MG63 (cell line): ENCODE measurements at places on chromosomes 2 and 18. TPM values are rescaled to one million over a fixed set of nuclear protein-coding genes. Genes with fewer than 3 reads are reported as not detected.

- no peak for DNase-seq
These were observed 343.8 kb downstream of the SETBP1 start for GRCh38 chr18:45024357-45025088.

DNA sequence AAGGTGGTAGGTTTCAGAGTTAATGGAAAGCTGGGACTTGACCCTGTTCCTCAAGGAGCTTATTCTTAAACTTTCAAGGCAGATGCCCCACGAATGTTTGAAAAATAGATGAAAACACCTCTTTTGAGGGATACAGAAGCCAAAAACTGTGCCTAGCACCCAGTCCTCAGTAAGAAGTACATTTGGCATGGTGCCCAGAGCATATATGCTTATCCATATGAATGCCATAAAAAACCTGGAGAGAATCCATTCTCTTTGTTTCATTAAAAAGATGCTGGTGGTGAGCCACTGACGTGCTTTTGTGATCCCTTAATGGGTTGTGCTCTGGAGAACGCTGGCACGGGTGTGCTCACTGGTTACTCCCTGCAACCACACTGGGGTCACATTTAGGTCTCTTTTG is 69.0 kb downstream of the IL1R2 start:
- DNase-seq = no peak

RASGRP3 gene
- 3.4 and 3.9 TPM in 2 replicates for total RNA-seq

ZEB2 gene
- total RNA-seq = 13.3 and 35.1 TPM in 2 replicates

PLA2R1 gene
- 0.36 and 1.6 TPM in 2 replicates for total RNA-seq
